Activated gamma-delta T cell (primary cell): ENCODE measurements at places on chromosomes 4 and X.
A peak's percentile ranks its signal among the peaks of the same experiment; 100 is the strongest.

GRCh38 chrX:125492439-125492838, 172.8 kb downstream of the TEX13C start:
- DNase-seq: no peak

- DNase-seq: peak; percentile 18
Measured at GRCh38 chrX:56995271-56995994, at the start of gene SPIN3. Gene SPIN3, minus strand, starts transcription at chrX:56995541. Its CDS starts 594 bp downstream, at chrX:56994947.

DNA sequence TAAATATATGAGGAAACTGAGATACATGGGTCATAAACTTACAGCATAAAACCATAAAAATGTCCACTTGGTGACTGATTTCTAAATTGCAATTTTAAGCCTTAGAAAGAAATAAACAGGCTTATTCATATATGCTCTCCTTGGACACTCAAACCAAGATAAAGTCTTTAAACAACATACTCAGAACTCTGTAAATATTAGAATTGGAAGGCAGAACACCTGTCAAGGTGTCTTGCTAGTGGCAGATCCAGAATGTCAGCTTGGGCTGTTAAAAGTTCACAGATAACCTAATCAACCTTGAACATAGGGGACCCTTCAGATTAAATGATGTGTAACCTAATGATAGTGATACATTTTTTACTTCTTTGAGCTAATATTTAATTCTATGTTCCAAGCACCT, 208.1 kb upstream of the ARSJ start:
- DNase-seq: no peak

- DNase-seq: no peak
Measured at GRCh38 chr4:142095886-142096605, 459.7 kb downstream of the IL15 start.

DNA sequence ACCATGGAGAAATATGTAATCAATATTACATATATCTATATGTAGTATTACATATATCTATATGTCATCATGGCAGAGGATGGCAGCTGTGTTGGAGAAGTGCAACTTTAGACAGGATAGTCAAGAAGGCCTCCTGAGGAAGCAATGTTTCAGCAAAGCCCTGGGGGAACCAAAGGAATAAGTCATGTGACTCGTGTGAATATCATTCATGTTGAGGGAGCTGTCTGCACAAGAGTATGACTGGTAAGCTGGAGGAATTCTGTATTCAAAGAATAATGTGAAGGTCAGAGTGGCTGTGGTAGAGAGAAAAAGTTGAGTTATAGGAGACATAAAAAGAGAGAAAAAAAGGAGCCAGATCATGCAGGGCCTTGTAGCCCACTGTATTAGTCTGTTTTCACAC, 92.9 kb upstream of the EDNRA start:
- DNase-seq: no peak
